Endothelial cell (in vitro differentiated cells): ENCODE measurements at places on chromosomes 3 and 15. TPM values are rescaled to one million over a fixed set of nuclear protein-coding genes. Genes with fewer than 3 reads are reported as not detected.

ROBO1 gene
- total RNA-seq: 250 TPM

RRP9 gene
- total RNA-seq: 20.6 TPM

HTR3E gene
- total RNA-seq: not detected

EOGT gene
- total RNA-seq: 165 TPM

DNA sequence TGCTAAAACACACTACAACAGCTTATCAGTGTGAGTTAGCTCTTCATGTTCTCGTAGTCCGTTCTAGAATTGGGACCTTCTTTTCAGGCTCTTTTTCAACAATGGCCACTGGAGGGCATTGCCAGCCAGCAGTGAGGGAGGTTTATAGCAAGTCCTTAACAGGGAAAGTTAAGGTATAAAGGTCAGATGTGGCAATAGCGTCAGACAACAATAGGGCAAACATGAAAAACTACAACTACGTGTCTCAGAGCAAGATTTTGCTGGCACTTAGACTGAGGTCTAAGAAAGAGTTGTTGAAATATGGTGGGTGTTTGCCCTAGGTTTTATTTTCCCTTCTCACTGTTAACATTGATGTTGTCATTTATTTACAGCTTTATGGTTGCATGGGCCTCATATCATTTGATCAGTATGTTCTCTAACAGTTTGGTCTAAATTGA is 161.4 kb downstream of the GMNC start:
- H3K27me3 ChIP-seq: no peaks in the 10 kb centered on the region
- H3K27ac ChIP-seq: no peak overlapping the region
- peaks cover 2% of the 10 kb centered on the region for H3K4me1 ChIP-seq
- peak; percentile 42 for DNase-seq
- H3K4me3 ChIP-seq: no peak overlapping the region

DNA sequence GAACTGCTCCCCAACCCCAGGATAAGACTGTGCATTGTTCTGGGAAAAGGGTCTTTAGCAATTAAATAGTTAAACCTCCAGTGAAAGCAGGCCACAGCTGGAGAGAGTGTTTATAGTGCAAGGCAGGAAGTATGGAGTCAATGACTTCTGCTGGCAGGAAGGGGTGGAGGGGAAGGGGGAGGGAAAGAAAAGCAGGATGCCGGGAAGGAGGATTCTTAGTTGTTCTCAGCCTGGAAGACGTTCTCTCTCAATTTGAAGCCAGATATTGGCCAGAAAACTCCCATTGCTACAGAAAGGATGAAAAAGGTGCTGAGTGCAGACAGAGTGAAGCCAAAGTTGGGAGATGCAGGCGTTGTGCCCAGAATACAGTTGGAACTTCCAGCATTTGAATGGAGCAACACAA is 35.7 kb upstream of the ACTL6A start:
- H3K4me3 ChIP-seq: peak overlapping the region; percentile 62
- H3K36me3 ChIP-seq: peaks cover 11% of the 10 kb centered on the region
- H3K27ac ChIP-seq: peak overlapping the region; percentile 99
- H3K27me3 ChIP-seq: peaks cover 14% of the 10 kb centered on the region

DNA sequence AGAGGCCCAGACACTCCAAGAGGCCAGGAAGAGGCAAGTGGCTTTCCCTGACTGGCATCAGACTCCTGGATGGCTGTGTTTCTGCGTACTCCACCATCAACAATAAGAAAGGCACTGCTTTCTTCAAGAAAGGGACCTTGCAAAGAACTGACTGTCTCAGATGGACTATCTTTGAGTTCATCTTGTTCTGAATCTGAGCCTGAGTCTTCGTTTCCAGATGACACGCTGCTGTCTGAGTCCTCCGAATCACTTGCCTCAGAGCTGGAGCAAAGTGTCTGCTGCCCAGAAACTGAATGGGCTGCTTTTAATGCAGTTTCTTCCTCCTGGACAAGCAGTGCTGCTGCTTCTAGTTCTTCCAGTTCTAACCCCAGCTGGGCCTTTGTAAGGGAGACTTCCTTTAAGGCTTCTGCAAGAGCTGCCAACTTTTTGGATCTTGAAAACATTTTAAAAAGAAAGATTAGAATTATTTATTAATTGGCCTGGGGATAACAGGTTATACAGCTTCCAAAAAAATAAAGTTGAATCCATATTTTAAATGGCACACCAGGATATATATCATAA is 97.8 kb downstream of the SHQ1 start:
- no peak for DNase-seq
- H3K36me3 ChIP-seq: no peaks in the 10 kb centered on the region
- no peak overlapping the region for H3K27ac ChIP-seq
- peaks cover 6% of the 10 kb centered on the region for H3K4me1 ChIP-seq
- H3K27me3 ChIP-seq: no peaks in the 10 kb centered on the region

GRCh38 chr15:37837276-37837675 is 97.2 kb upstream of the TMCO5A start:
- no peak overlapping the region for H3K27ac ChIP-seq
- H3K4me1 ChIP-seq: no peaks in the 10 kb centered on the region
- DNase-seq: no peak
- H3K27me3 ChIP-seq: peaks cover 1% of the 10 kb centered on the region
- H3K4me3 ChIP-seq: no peak overlapping the region

- H3K36me3 ChIP-seq: no peaks in the 10 kb centered on the region
- DNase-seq: peak; percentile 42
- H3K4me3 ChIP-seq: no peak overlapping the region
- no peak overlapping the region for H3K27ac ChIP-seq
- H3K27me3 ChIP-seq: peaks cover 3% of the 10 kb centered on the region
Measured at GRCh38 chr3:196323691-196324090, 5.7 kb upstream of the DYNLT2B start.

- no peaks in the 10 kb centered on the region for H3K36me3 ChIP-seq
- H3K27ac ChIP-seq: no peak overlapping the region
- H3K4me3 ChIP-seq: no peak overlapping the region
Measured at GRCh38 chr3:124926426-124927101, 8.0 kb downstream of the MUC13 start.

GRCh38 chr3:174062923-174063322 is 665.4 kb downstream of the NLGN1 start:
- no peak overlapping the region for H3K4me3 ChIP-seq
- peaks cover 1% of the 10 kb centered on the region for H3K27me3 ChIP-seq
- no peaks in the 10 kb centered on the region for H3K36me3 ChIP-seq
- no peak overlapping the region for H3K27ac ChIP-seq
- no peak for DNase-seq
- peaks cover 2% of the 10 kb centered on the region for H3K4me1 ChIP-seq

DNA sequence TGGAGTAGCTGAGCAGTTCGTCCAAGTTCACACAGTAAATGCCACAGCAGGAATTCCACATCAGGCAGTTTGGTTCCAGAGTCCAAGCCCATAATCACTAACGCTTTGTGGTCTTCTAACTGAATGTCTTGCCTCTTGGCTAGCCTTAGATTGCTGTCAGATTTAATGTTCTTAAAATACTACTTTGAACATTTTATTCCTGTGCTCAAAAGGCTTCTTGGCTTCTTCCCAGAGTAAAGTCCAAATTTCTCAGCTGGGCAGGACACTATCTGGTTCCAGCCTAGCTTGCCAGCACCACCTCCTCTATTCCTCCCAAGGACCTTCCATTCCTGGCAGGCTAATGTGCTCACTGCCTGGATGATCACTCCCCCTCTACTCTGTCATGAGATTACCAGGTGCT is 256.9 kb downstream of the SQOR start:
- peaks cover 3% of the 10 kb centered on the region for H3K27me3 ChIP-seq
- H3K4me3 ChIP-seq: no peak overlapping the region
- no peak overlapping the region for H3K27ac ChIP-seq
- no peak for DNase-seq
- peaks cover 4% of the 10 kb centered on the region for H3K36me3 ChIP-seq

GRCh38 chr3:128066676-128067075 is 14.4 kb downstream of the SEC61A1 start:
- H3K4me1 ChIP-seq: peaks cover 3% of the 10 kb centered on the region
- H3K4me3 ChIP-seq: no peak overlapping the region
- DNase-seq: no peak
- H3K36me3 ChIP-seq: peaks cover 48% of the 10 kb centered on the region

GRCh38 chr15:80562033-80562432 is 133.1 kb upstream of the ABHD17C start:
- peaks cover 4% of the 10 kb centered on the region for H3K27me3 ChIP-seq
- no peak overlapping the region for H3K27ac ChIP-seq
- H3K4me1 ChIP-seq: peaks cover 21% of the 10 kb centered on the region
- H3K4me3 ChIP-seq: no peak overlapping the region
- no peak for DNase-seq
- no peaks in the 10 kb centered on the region for H3K36me3 ChIP-seq

DNA sequence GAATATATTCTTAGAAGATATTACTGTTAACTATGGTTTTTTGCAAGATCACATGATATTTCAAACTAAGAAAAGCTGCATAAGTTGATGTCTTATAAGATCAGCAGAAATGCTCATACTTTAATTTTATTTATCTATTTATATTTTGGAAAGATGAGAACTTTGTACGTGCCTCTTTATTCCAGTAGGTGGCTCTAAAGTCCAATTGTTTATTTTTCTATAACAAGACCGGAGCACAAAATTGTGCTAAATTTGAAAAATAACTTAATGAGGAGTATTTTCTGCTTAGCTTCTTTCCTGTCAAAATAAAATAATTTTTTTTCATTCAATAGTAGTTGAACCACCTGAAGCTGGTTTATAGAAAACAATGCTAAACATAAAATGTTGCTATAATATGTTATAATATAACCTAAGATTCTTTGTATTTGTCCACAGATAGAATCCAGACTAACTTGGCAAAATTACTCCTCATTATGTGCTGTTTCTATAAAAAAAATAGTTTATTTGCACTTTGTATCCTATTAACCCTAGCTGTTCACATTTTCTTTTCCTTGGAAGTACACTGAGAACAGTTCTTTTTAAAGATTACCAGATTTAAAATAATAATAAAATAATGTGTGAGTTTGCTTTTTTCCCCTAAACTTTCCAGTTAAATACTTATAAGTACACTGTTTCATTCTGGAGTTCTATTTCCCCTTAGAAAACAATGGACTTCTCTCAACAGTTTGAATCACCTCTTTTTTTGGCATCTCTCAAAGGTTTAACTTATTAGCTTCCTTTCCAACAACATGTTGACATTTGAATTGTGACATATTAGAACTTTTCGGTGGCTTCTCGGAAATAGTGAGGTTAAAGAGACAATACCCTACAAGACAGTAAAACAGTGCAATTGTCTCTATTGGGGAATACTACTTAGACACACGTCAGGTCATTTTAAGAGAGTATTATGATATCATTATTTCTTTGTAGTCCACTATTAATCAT is 530.0 kb downstream of the MECOM start:
- peaks cover 2% of the 10 kb centered on the region for H3K27me3 ChIP-seq
- no peak overlapping the region for H3K27ac ChIP-seq
- H3K36me3 ChIP-seq: peaks cover 30% of the 10 kb centered on the region
- DNase-seq: no peak
- peaks cover 5% of the 10 kb centered on the region for H3K4me1 ChIP-seq
